ENCODE measurements at places on chromosomes 6 and 20.

- no peak overlapping the region for H3K27ac ChIP-seq
- no peaks in the 10 kb centered on the region for H3K4me1 ChIP-seq
- no peak for DNase-seq
- no peaks in the 10 kb centered on the region for H3K27me3 ChIP-seq
- H3K4me3 ChIP-seq: no peak overlapping the region
These were observed 14.6 kb downstream of the MYH7B start for GRCh38 chr20:34970193-34970840.

DNA sequence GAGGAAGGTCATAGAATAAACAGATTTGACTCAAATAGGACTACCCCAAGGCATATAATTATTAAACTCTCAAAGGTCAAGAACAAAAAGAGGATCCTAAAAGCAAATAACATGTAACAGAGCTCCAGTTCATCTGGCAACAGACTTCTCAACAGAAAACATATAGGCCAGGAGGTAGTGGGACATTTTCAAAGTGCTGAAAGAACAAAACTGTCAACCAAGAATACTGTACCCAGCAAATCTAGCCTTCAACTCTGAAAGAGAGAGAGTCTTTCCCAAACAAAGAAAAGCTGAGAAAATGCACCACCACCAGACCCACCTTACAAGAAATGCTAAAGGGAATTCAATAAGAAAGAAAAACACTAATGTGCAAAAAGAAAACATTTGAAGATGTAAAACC lies 11.9 kb downstream of the NQO2 start:
- H3K36me3 ChIP-seq: peaks cover 96% of the 10 kb centered on the region
- no peak overlapping the region for H3K4me3 ChIP-seq
- DNase-seq: no peak
- no peaks in the 10 kb centered on the region for H3K27me3 ChIP-seq
- H3K4me1 ChIP-seq: no peaks in the 10 kb centered on the region

GRCh38 chr20:50320901-50321796 lies 130.5 kb downstream of the CEBPB start:
- no peaks in the 10 kb centered on the region for H3K36me3 ChIP-seq
- peak overlapping the region; percentile 87 for H3K27ac ChIP-seq
- no peaks in the 10 kb centered on the region for H3K27me3 ChIP-seq

GRCh38 chr20:63735859-63736718 lies at the start of gene LIME1:
TSS of gene LIME1 (plus strand) at chr20:63736664. CDS start at chr20:63737550, 886 bp downstream.
- peak within 1 kb of the TSS; percentile 64 for H3K4me3 ChIP-seq
- no peaks in the 10 kb centered on the region for H3K27me3 ChIP-seq
- peaks cover 15% of the 10 kb centered on the region for H3K36me3 ChIP-seq
- DNase-seq: no peak
- peak within 1 kb of the TSS; percentile 55 for H3K27ac ChIP-seq

DNA sequence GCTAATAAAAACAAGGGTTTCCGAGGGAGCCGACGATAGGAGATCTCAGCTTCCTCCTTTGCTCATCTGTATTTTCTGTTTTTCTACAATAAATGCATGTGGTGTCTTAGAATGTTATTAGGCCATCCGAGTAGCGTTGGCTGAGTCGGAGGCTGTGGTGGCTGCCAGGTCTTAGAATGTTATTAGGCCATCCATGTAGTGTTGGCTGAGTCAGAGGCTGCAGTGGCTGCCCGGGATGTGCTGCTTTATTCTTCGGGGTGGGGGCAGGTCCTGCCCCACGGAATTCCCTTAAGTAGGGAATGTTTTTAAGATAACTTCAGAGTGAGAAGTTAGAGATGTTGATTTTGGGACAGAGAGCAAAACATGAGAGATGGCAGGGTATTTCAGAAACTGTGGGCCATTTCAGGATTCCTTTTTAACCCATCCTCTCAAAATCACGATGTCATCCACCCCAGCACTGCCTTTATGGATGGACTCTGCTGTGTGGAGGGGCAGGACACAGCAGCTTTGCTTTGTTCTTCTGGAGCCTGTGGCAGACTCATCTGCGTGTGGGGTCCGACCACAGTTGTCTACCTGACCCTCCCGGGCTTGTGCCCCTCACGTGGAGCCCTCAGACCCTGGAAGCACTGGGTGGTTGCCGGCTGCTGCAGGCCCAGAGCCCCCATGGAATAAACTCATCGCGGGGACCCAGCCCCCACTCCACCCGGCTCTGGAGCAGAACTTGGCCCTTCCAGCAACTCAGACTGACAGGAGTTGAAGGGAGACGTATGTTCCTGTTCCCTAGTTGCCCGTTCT lies 20.4 kb downstream of the OSBPL2 start:
- H3K27me3 ChIP-seq: no peaks in the 10 kb centered on the region
- no peak for DNase-seq
- H3K36me3 ChIP-seq: peaks cover 95% of the 10 kb centered on the region
- no peak overlapping the region for H3K27ac ChIP-seq
- no peaks in the 10 kb centered on the region for H3K4me1 ChIP-seq
- no peak overlapping the region for H3K4me3 ChIP-seq

- peaks cover 49% of the 10 kb centered on the region for H3K4me1 ChIP-seq
- H3K27ac ChIP-seq: peak overlapping the region; percentile 97
- H3K36me3 ChIP-seq: no peaks in the 10 kb centered on the region
These were observed 1.9 kb downstream of the BCL2L1 start for GRCh38 chr20:31720486-31721407.

DNA sequence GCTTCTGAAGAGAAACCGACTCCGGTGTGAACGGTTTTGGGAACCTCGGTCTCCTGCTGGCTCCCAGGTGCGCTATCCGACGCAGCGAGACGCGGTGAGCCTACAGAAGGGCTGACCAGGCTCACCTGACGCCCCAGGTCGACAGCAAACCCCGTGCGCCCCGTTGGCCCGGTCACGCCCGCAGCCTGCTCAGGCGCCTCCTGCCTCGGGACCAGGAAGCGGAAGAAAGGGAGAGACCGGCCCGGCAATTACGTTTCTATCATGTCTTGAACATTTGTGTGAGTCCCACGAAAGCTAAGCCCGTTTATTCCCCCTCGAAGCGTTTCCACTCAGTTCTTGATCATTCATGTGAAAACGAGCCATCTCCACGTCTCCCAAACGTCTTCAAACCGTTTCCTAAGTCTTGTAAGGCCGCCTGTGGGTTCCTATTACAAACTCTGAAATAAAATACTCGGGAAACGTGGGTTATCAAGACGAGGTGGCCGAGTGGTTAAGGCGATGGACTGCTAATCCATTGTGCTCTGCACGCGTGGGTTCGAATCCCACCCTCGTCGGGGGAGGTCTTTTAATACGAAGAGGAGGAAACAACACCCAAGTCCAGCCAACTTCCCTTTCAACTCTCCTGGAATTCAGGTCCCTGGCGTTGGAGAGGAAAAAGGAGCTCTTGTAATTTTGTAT lies 150.5 kb upstream of the PRSS16 start:
- no peak overlapping the region for H3K27ac ChIP-seq
- H3K27me3 ChIP-seq: peaks cover 61% of the 10 kb centered on the region
- H3K4me3 ChIP-seq: peak overlapping the region; percentile 41
- no peak for DNase-seq
- H3K36me3 ChIP-seq: no peaks in the 10 kb centered on the region

GRCh38 chr6:28336284-28337120 lies 554 bp upstream of the ZSCAN31 start:
- no peaks in the 10 kb centered on the region for H3K27me3 ChIP-seq
- no peak for DNase-seq
- H3K4me1 ChIP-seq: no peaks in the 10 kb centered on the region
- H3K36me3 ChIP-seq: no peaks in the 10 kb centered on the region
- peak overlapping the region; percentile 99 for H3K27ac ChIP-seq
- H3K4me3 ChIP-seq: peak overlapping the region; percentile 84

GRCh38 chr6:2190661-2191389 lies 54.6 kb downstream of the GMDS start:
- H3K27ac ChIP-seq: no peak overlapping the region
- no peak overlapping the region for H3K4me3 ChIP-seq
- no peaks in the 10 kb centered on the region for H3K36me3 ChIP-seq
- no peaks in the 10 kb centered on the region for H3K27me3 ChIP-seq
- no peaks in the 10 kb centered on the region for H3K4me1 ChIP-seq

GRCh38 chr6:110699780-110700179 lies 115.5 kb downstream of the CDK19 start:
- H3K27me3 ChIP-seq: no peaks in the 10 kb centered on the region
- H3K27ac ChIP-seq: no peak overlapping the region
- DNase-seq: no peak
- H3K4me3 ChIP-seq: no peak overlapping the region

GRCh38 chr6:7080311-7080710 lies 27.4 kb upstream of the RREB1 start:
- H3K27me3 ChIP-seq: no peaks in the 10 kb centered on the region
- no peak for DNase-seq
- no peak overlapping the region for H3K27ac ChIP-seq
- H3K36me3 ChIP-seq: no peaks in the 10 kb centered on the region

DNA sequence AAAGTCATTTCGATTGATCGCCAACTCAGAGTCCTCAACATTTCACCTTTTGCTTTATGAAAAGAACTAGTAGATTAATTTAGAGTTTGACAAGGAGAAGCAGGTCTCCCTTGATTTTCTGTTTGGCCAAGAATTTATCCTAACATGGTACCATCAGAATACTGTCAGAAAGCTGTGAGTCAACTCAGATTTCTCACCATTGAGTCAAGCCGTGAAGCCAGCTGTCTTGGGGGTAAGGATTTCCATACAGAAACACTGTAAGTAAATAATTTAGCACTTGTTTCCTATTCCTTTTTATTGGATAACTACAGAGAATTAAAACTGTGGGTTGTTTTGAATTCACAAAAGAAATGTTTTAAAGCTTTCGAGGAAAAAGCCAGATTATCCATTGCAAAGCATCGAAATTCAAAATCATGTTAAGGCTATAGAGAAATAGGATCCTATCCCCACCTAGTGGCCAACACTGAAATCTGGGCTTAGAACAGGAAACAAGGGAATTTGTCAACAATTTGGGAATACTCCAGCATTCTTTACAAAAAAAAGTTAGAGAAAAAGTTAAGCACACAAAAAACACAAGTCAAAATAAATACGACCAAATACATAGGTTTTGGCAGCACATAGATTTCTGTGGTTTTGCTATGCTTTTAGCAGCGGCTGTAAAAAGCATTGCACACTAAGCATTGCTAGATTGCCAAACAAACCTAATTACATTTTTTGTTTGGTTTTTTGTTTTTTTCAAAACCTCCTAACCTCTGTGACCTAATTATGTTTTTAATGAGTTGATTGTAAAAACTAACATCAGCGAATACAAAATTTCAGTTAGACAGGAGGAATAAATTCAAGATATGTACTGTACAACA lies 44.2 kb downstream of the COL11A2 start:
- no peak overlapping the region for H3K4me3 ChIP-seq
- no peak for DNase-seq
- no peaks in the 10 kb centered on the region for H3K4me1 ChIP-seq
- no peak overlapping the region for H3K27ac ChIP-seq
- H3K27me3 ChIP-seq: peaks cover 33% of the 10 kb centered on the region
- H3K36me3 ChIP-seq: no peaks in the 10 kb centered on the region

GRCh38 chr20:37915800-37916570 lies 13.1 kb downstream of the VSTM2L start:
- no peak for DNase-seq
- H3K4me1 ChIP-seq: peaks cover 13% of the 10 kb centered on the region
- no peak overlapping the region for H3K27ac ChIP-seq
- H3K27me3 ChIP-seq: peaks cover 7% of the 10 kb centered on the region
- H3K4me3 ChIP-seq: no peak overlapping the region

GRCh38 chr20:59817406-59817805 lies 116.0 kb downstream of the SYCP2 start:
- H3K4me1 ChIP-seq: peaks cover 4% of the 10 kb centered on the region
- H3K4me3 ChIP-seq: no peak overlapping the region
- no peak for DNase-seq
- H3K27ac ChIP-seq: no peak overlapping the region
- H3K36me3 ChIP-seq: no peaks in the 10 kb centered on the region
- H3K27me3 ChIP-seq: no peaks in the 10 kb centered on the region

DNA sequence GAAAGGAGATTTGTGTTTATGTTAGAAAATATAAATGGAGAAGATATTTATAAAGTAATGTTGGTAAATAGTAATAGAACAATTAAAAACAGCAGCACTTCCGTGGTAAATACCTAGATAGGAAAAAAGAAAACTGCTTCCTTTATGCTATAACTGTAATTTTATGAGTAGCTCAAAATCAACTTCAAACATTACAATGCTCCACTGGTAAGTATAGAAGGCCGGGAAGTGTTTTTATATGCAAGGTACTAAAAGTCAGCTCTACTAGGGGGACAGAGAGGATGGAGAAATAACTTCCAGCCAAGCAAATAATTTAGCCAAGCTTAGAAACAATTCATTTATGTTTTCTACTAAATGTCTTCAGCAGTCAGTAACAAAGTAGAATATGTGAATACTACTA lies 56.7 kb downstream of the ARHGAP18 start:
- H3K27ac ChIP-seq: no peak overlapping the region
- no peaks in the 10 kb centered on the region for H3K4me1 ChIP-seq
- H3K27me3 ChIP-seq: no peaks in the 10 kb centered on the region
- H3K36me3 ChIP-seq: no peaks in the 10 kb centered on the region
- no peak overlapping the region for H3K4me3 ChIP-seq

GRCh38 chr20:57476084-57476526 lies 48.8 kb downstream of the CTCFL start:
- DNase-seq: no peak
- H3K27me3 ChIP-seq: no peaks in the 10 kb centered on the region
- H3K4me3 ChIP-seq: no peak overlapping the region
- H3K27ac ChIP-seq: no peak overlapping the region

- H3K27me3 ChIP-seq: no peaks in the 10 kb centered on the region
- H3K4me3 ChIP-seq: no peak overlapping the region
- no peak overlapping the region for H3K27ac ChIP-seq
- no peak for DNase-seq
- no peaks in the 10 kb centered on the region for H3K36me3 ChIP-seq
- no peaks in the 10 kb centered on the region for H3K4me1 ChIP-seq
These were observed 68.0 kb downstream of the CYP39A1 start for GRCh38 chr6:46584586-46584985.

DNA sequence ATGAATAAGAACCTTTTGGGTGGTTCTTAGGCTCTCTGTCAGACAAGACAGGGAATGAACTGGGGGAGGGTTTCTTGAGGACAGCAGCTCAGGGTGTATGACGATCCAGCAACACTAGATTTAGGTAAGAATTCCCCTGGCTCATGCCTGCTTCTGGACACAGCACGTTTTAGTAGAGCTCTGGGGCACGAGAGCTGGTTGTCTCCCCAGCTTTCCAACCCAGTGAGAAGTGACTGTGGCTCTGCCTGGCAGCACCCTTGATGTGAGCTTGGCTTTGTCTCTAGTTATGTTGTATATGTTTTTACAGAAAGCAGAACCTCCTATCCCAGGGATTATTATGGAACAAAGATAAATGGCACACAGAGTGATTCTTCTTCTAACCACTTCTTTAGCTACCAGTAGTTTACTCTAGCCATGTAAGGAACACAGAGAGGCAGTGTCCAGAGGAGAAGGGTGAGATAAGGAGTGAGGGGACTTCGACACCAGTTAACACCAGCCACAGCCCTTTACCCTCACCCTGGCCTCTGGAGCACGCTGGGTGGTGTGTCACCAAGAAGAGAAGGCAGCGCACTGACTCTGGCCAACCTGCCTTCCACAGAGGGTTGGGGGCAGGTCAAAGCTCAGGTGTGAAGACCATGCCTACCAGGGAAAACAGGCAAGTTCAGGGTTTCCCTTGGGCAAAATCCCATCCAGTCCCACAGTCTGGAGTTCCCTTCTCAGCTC lies 3.9 kb downstream of the APOBEC2 start:
- peaks cover 14% of the 10 kb centered on the region for H3K36me3 ChIP-seq
- no peak overlapping the region for H3K27ac ChIP-seq
- DNase-seq: no peak
- no peaks in the 10 kb centered on the region for H3K27me3 ChIP-seq
- H3K4me3 ChIP-seq: no peak overlapping the region

GRCh38 chr6:148523048-148523447 lies 180.4 kb downstream of the SASH1 start:
- H3K27ac ChIP-seq: peak overlapping the region; percentile 5
- H3K4me1 ChIP-seq: peaks cover 11% of the 10 kb centered on the region
- H3K36me3 ChIP-seq: peaks cover 18% of the 10 kb centered on the region
- DNase-seq: no peak
- H3K4me3 ChIP-seq: no peak overlapping the region
- H3K27me3 ChIP-seq: no peaks in the 10 kb centered on the region
